Upper lobe of left lung (tissue), 6 donors: ENCODE measurements at places on chromosomes 4 and X.

- no peak for DNase-seq
- no peak overlapping the region for H3K4me3 ChIP-seq
- H3K27me3 ChIP-seq = no peaks in the 10 kb centered on the region
- no peaks in the 10 kb centered on the region for H3K36me3 ChIP-seq
- H3K27ac ChIP-seq = no peak overlapping the region
These were observed 194.1 kb downstream of the PTTG2 start for GRCh38 chr4:38154252-38154651.

DNA sequence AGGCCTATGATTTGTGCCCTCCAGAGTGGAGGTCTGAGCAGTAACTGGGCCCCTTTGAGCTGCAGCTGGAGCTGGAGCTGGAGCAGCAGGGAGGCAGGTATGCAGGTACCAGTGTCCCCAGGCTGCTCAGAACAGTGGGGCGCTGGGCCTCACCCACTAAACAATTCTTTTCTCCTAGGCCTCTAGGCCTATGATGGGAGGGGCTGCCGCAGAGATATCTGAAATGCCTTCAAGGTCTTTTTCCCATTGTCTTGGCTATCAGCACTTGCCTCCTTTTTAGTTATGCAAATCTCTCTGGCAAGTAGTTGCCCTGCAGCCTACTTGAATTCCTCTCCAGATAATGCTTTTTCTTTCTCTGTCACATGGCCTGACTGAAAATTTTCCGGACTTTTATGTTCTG is 79.7 kb upstream of the OTUD4 start:
- H3K4me3 ChIP-seq = no peak overlapping the region
- no peaks in the 10 kb centered on the region for H3K36me3 ChIP-seq
- H3K4me1 ChIP-seq = no peaks in the 10 kb centered on the region
- no peaks in the 10 kb centered on the region for H3K27me3 ChIP-seq

DNA sequence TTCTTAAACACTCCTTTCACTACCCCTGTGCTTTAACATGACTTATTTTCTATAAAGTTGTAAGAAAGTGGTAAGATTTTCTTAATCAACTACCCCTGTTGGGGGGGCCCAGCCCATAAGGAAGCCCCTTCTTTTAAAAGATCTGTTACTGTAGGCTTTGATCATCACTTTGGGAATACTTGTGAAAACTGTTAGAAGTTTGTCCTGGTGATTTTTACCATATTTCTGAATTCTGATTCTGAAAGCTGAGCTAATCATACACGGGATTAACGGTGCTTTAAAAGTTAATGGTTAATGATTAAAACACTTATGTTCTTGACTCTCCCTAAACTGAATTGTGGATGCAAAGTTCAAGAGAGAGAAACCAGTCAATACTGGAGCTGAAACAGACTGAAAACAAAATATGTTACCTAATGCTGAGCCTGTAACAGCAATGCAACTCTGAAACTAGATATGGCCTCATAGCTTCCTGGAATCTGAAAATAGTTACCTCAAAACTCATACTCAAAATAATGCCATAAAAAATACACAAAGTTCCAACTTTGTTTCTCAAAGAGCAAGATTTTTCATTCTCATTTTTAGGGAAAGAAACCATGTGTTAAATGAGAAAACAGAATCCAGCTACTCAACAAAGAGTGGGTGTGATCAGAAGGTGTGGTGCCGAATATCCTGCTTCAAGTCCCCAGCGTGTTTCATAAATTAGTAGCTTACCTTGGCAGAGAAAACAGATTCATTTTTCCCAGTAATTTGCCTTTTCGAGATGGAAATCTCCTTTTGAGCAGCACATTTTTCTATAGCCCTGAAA is 31.6 kb downstream of the ADH7 start:
- no peak overlapping the region for H3K4me3 ChIP-seq
- no peak for DNase-seq
- no peaks in the 10 kb centered on the region for H3K36me3 ChIP-seq

DNA sequence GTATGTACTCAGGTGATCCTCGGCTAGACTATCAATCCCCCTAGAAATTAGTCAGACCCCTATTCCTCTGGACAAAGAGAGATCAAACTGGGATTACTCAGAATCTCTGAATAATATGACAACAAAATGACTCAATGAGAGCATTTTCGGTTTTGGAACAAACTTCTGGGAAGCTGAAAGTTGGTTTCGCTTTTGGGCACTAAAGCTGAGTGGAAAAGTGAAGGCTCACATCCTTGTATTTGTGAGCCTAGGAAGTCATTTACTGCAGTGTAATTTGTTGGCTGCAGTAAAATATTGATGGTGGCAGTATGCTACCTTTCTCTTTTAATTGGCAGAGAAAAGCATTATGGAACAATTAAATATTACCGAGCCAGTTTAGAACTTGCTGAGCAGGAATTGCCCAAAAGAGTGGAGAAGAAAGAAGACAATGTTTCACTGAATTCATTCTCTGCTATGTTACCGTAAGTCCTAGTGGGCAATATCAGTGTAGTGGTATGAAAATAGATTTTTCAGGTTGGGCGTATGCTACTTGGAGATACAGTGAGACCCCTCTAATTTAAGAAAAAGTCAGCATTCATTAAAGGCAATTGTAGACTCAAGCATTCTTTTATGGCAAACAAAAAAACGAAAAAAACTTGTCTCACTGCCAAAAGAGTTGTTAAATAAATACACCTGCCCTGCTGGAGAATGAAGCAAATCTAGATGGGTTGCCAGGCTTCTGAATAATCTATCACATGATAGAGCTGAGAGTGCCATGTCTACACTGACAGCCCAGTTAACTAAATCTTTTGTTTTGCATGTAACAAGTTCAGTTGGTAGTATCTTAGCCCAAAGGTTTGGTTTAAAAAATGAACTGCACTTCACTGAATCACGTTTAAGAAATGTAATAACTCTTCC is 69.6 kb downstream of the AGTR2 start:
- H3K36me3 ChIP-seq = no peaks in the 10 kb centered on the region
- H3K4me3 ChIP-seq = peak overlapping the region; percentile 4
- H3K27ac ChIP-seq = no peak overlapping the region
- DNase-seq = no peak
- H3K27me3 ChIP-seq = no peaks in the 10 kb centered on the region

GRCh38 chr4:4792466-4792865 is 67.0 kb upstream of the MSX1 start:
- no peak overlapping the region for H3K27ac ChIP-seq
- no peak for DNase-seq
- no peaks in the 10 kb centered on the region for H3K4me1 ChIP-seq
- no peak overlapping the region for H3K4me3 ChIP-seq

DNA sequence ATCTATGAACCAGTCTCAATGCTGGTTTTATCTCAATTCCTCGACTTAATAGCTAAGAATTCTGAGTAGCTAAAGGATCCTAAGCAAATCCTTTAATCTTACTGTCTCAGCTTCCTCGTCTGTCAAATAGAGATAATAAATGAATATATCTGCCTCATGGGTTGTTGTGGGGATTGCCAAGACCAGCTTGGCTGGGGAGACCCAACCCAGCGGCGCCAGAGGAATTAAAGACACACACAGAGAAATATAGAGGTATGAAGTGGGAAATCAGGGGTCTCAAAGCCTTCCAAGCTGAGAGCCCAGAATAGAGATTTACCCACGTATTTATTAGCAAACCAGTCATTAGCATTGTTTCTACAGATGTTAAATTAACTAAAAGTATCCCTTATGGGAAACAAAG is 41.9 kb downstream of the SLC34A2 start:
- no peaks in the 10 kb centered on the region for H3K36me3 ChIP-seq
- H3K27ac ChIP-seq = no peak overlapping the region
- no peaks in the 10 kb centered on the region for H3K4me1 ChIP-seq
- H3K4me3 ChIP-seq = no peak overlapping the region

DNA sequence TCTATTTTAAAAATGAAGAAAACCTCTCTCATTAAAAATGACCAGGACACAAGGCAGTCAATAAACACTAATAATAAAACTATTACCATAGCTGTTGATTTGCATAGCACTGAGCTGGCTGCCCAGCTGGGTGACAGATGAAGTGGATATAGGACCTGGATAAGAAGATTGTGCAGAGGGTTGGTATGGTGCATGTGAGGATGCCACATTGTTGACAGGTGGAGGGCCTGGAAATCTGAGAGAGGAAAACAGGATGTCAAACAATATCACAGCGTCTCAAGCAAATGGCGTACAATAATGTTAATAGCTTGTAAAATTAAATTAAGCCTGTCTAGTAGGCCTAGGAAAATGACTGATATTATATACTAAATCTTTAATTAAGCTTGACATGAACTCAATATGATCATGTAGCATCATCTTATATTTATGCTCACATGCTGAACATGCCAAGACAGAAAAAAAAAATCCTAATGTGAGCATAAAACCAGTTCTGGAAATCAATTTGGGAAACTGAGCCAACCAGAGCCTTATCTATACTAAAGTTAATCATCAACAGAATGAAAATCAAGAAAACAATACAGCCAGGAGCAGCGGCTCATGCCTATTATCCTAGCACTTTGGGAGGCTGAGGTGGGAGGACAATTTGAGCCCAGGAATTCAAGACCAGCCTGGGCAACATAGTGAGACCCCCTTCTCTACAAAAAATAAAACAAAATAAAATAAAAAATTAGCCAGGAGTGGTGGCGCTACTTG is 18.6 kb downstream of the SEC24D start:
- H3K27me3 ChIP-seq = no peaks in the 10 kb centered on the region
- no peak overlapping the region for H3K4me3 ChIP-seq
- H3K27ac ChIP-seq = no peak overlapping the region
- H3K36me3 ChIP-seq = peaks cover 32% of the 10 kb centered on the region

- peaks cover 38% of the 10 kb centered on the region for H3K36me3 ChIP-seq
- DNase-seq = no peak
- H3K4me3 ChIP-seq = no peak overlapping the region
- no peak overlapping the region for H3K27ac ChIP-seq
These were observed 23.1 kb downstream of the FGFR3 start for GRCh38 chr4:1815997-1816860.

GRCh38 chr4:12724510-12724909 is 759.6 kb downstream of the RAB28 start:
- DNase-seq = no peak
- no peaks in the 10 kb centered on the region for H3K4me1 ChIP-seq
- no peaks in the 10 kb centered on the region for H3K36me3 ChIP-seq
- H3K27me3 ChIP-seq = no peaks in the 10 kb centered on the region

GRCh38 chr4:145735347-145735675 is 55.4 kb downstream of the C4orf51 start:
- peak overlapping the region; percentile 99 for H3K27ac ChIP-seq
- DNase-seq = no peak
- no peaks in the 10 kb centered on the region for H3K36me3 ChIP-seq
- H3K27me3 ChIP-seq = no peaks in the 10 kb centered on the region
